Stimulated activated CD4-positive, alpha-beta T cell treated with anti-CD3 and anti-CD28 coated beads, Interleukin-2, amount 100 ng/mL, for 48 hours (primary cell): ENCODE measurements at places on chromosomes 16 and 17.

DNA sequence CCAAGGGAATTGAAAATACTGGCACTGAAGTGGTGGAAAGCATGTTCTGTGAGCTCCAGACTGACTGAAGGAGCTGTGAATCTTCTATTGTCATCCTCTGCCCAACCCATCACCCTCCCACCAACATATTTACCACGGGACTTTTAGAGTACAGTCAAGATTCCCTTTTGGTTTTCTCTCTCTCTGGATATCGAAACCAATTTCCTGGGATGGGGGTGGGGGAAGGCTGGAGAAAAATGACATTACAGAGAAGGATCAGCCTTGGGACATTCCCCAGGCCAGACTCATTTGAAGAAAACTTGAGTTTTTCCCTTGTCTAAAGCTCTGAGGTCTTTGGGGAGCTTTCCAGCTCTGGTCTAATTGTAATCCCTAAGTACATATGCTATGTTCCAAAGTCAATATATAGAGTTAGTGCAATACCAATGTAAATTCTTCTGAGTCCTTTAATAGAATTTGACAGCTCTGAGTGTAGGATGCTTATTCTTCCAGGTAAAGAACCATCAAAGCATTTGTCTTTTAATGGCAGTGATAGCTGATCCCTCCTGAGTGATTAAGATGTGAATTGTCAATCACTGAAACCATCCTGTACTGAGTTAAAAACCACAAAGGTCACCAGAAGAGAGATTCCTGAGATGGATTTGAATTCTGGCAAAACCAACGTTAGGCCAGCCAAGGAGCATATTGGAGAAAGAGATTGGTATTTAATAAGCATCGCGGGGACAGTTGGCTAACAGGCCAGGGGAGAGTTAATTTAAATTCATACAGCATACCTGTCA, 48.8 kb upstream of the CCL1 start:
- no peak for DNase-seq

- no peak for DNase-seq
These were observed 215.0 kb upstream of the ZFHX3 start for GRCh38 chr16:73262931-73263330.

DNA sequence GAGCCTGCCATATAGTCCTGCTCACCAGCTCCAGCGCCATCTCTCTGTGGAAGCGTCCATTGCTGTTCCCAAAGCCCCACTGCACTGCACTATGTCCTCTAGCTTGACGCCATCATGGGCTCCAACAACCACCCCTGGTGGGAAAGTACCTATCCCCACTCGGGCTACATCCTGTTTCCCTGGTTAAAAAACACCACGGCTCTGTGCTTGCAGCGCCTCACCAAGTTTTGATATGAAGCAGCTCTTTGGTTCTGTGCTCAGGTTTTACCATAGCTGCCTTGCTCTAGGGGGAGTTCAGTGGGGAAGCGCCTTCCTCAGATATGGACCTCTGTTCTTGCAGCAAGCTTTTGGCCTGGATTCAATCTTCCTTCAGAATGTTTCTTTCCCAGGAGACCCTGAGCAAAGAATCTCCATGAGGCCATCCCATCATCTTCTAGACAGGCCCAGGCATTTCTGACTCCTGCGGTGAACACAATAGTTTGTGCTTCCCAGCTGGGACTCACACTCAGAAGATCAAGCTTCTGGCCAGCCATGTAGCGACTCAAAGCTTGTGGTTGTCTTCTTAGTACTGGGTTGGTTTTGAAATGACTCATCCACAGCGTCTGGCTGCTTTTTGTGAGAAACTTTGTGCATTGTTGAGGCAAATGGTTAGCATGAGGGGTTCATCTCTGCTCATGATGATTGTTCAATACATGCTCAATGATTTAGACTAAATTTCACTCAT, 39.5 kb downstream of the DYNLRB2 start:
- peak; percentile 56 for DNase-seq

DNA sequence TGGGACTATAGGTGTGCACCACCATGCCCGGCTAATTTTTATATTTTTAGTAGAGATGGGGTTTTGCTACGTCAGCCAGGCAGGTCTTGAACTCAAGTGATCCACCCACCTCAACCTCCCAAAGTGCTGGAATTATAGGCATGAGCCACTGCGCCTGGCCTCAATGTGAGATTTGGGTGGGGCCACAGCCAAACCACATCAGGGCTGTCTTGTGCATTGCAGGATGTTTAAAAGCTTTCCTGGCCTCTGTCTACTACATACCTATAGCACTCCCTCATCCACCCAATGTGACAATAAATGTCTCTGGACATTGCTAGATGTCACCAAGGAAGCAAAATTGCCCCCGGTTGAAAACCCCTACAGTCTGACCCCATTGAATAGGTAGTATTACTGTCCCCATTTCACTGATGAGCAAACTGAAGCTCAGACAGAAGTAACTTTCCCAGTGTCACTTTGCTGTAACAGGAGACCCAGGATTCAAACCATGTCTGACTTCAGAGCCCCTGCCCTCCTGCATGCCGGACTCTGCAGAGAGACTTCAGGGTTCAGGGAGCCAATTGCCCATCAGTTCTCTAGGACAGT, 3.6 kb upstream of the MAP3K14 start:
- no peak for DNase-seq

DNA sequence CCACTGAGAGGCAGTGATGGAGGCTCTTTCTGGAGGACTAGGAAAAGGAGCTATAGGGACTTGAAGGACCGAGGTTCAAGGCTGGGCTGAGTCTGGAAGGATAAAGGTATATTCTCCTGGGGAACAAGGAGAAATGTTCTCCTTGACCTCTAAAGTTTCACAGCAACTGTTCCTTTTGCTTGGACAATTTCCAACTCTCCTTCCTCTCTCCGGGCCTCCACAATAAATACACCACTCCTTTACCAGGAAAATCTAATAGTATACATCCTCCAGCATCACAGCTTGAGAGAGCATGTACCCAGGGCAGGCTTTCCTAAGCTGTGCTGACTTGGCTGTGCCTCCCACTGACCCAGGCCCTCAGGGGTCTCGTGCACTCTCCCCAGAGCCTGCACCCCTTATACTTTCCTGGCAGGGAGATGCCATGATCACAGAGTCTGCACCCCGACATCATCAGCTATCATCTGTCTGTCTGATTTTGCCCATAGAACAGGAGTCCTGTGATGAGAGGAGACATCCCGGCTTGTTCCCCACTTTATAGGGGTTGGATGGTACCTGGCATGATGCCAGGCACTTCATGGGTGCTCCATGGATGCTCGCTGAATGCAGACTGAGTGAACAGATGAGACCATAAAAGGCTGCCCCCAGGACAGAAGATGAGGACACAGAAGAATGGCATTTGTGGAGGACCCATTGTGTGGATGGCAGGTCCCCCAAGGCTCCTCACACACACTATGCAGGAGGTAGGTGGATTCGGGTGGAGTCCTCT, 582.6 kb upstream of the CDH5 start:
- DNase-seq: no peak

- no peak for DNase-seq
These were observed 72.3 kb upstream of the LHX1 start for GRCh38 chr17:36864827-36865430.

- no peak for DNase-seq
These were observed 2.1 kb upstream of the C17orf107 start for GRCh38 chr17:4897198-4897687.

- no peak for DNase-seq
These were observed 65.7 kb upstream of the LYRM9 start for GRCh38 chr17:27958708-27959381.

GRCh38 chr16:85689285-85689949, 663 bp upstream of the GINS2 start:
- DNase-seq: no peak
